Activated naive CD4-positive, alpha-beta T cell (primary cell): ENCODE measurements at places on chromosomes 1 and 21.

DNA sequence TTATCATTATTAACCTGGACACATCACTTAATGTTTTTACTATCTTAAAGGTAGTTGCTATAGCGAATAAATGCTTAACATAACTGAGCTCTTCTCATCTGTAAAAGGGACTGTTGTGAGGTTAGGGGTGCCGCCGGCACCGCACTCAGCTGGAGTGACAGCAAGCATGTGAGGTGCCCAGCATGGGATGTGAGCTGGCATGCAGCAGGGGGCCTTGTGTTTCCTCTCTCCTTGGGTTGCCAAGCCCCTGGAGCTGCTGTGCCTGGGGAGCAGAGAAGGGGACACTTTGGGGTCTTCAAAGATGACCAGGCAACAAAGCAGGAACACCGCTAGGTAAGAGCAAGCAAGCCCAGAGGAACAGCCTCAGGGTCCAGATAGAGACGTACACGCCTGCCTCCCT is 2.1 kb upstream of the ZC3H12A start:
- no peak for DNase-seq

- DNase-seq = no peak
These were observed 898.3 kb upstream of the B3GALT2 start for GRCh38 chr1:194084755-194085154.

DNA sequence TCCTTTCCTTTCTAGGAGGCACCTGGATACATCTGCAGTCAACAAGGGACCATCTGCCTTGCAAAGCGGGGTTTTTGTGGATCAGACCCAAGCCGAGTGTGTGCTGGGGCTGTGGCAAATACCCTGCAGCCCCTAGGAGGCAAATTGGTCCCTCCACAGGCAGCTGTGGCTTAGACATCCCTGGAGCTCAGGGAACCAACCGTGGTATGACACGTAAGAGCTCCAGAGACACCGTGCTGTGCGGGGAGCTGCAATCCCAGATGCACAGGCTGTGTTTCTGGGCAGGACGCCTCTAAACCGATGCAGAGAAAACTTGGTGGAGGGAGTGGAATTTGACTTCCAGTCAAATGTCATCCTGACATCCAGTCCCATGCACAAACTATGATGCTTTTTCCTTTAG is 141.5 kb downstream of the KAZN start:
- no peak for DNase-seq

DNA sequence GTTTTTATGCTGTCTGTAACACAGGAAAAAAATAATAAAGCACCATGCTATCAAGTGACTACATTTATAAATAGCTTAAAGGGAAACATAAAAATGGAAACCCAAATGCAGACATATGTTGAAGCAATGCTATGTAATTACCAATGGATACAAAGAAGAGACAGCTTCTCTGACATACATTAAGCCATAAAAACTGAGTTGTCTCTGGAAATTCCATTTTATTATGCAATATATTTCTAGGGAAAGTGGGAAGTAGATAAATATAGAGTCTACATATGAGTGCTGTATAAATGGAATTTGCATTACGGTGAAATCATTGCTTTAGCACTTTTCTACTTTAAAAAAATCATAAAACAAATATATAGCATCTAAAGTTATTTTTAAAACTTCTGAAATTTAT is 135.2 kb upstream of the COL11A1 start:
- no peak for DNase-seq

DNA sequence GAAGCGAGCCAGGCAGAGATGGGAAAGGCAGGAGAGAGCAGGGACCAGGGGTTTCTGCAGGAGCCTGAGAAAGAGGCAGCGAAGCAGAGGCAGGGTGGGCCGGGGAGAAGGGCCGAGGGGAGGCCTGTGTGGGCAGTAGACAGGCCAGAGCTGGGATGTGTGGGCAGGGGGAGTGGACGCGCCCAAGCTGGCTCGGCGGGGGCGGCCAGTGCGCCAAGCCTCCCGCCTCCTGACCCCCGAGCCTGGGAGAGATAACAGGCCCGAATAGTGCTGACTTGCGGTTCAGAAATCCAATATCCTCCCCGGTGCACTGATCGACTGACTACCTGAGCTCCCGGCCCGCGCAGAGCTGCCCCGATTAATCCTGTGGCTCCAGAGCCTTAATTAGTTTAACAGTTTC is 41.9 kb downstream of the AHDC1 start:
- no peak for DNase-seq

GRCh38 chr1:88655685-88656299 is 28.3 kb upstream of the PKN2 start:
- DNase-seq = no peak

DNA sequence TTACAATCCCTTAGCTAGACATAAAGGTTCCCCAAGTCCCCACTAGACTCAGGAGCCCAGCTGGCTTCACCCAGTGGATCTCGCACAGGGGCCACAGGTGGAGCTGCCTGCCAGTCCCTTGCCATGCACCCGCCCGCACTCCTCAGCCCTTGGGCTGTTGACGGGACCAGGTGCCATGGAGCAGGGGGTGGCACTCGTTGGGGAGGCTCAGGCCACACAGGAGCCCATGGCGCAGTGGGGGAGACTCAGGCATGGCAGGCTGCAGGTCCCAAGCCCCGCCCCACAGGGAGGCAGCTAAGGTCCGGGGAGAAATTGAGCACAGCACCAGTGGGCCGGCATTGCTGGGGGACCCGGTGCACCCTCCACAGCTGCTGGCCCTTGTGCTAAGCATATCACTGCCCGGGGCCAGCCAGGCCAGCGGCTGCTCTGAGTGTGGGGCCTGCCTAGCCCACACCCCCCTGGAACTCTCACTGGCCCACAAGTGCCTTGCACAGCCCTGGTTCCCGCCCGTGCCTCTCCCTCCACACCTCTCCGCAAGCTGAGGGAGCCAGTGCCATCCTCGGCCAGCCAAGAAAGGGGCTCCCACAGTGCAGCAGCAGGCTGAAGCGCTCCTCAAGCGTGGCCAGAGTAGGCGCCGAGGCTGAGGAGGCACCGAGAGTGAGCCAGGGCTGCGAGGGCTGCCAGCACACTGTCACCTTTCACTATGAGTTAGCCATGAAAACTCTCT is 117.8 kb downstream of the LIPI start:
- DNase-seq = no peak

DNA sequence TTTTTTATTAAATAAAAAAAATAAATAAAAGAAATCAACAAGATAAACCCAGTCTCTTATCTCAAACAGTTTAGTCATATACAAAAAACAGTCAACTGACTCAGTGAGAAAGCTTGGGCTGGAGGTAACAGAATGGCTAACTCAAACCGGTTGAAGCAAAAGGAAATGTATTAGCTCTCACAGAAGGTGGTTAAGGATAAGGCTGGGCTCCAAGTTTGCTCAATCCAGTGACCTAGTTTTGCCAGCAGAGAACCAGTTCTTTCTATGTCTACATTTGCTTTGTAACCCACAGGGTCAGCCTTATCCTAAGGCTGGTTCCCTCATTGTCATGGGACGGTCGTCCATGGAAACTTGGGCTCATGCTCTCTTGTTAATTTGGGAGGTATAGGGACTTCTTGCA is 144.5 kb upstream of the L1TD1 start:
- no peak for DNase-seq

- no peak for DNase-seq
These were observed 29.3 kb upstream of the MAN1C1 start for GRCh38 chr1:25587290-25587689.

DNA sequence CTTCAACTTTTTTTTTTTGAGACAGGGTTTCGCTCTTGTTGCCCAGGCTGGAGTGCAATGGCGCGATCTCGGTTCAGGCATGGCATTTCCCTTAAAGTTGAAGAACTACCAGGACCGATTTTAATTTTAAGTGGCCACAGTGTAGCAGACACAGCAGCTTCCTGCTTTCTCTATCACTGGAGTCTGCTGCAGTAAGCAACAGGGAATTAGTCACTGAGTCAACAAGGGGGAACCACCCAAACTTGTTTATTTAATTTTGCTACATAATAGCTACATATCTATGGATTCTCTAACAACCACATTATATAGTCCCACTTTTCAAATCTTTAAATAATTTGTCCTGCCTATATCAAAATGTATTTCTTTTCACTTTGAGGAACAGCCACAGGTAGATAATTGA is 12.5 kb upstream of the TNNI3K start:
- DNase-seq = no peak

- no peak for DNase-seq
These were observed 131.6 kb downstream of the TGFBR3 start for GRCh38 chr1:91754348-91754747.

DNA sequence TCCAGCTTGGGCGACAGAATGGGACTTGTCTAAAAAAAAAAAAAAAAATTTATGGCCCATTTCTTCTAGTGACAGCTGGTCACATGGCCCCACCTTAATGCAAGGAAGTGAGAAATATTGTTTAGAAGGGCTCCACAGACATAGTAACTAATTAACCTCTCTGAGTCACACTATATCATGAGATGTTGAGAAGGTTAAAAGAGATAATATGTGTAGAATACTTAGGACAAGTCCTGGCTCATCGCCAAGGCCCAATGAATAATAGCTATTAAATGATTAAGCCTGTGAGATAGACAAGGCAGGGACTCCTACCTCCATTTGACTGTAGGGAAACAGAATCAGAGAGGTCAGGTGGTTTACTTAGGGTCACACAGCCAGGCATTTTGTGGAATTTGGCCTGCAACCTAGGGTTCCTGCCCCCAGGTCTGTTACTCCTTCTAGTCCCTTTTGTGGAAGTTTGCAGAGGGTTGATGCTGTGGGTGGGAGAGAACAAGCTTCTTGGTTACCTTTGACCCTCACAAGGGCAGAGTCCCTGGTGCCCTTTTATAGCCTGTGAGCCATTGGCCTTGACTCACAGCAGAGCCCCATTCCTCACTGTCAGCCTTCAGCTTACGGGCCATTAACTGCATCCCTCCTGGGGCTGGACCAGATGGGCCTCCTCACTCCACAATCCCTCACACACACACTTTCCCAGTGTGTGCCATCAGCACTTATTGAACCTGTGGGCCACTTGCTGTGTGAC is 48.5 kb downstream of the OPRD1 start:
- no peak for DNase-seq

- no peak for DNase-seq
These were observed 891.5 kb upstream of the ADGRL2 start for GRCh38 chr1:80909172-80909784.

DNA sequence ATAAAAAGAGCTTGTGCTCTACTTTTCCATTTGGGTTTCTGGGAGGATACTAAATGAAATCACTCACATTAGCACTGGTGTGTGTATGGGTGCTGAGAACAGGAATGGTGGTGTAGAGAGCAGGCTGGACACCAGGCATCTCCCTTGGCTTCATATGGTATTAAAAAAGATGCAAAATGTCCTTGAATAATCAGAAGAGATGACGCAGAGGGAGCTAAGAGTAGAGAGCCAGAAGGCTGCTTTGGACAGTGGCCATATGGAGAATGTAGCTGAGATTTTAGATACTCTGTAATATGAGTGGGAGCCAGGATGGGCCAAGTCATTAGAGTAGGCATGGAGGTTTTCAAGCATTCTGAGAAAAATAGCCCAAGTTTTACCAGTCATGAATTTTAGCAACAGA is 112.3 kb upstream of the ZRANB2 start:
- no peak for DNase-seq

DNA sequence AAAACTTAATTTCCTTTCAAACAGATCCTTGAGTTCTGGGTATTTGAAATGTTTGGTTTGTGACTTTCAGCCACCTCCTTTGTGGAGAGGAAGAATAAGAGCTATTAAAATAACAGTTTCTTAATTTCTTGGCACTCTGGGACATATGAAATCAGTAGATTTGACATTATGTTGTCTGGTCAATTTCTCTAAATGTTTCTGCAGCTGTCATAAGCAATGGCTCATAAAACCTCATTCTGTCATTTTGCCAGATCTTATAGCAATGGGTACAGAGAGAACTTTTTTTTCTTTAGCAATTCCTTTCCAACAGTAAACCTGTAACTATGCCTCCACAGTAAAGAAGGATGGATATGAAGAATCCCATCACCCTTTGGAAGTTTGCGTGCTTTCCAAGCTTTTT is 52.6 kb downstream of the LAMC1 start:
- DNase-seq = no peak

GRCh38 chr1:185670187-185670627 is 64.0 kb upstream of the HMCN1 start:
- peak; percentile 46 for DNase-seq

- DNase-seq = no peak
These were observed 15.3 kb downstream of the SLC16A4 start for GRCh38 chr1:110375490-110375889.

DNA sequence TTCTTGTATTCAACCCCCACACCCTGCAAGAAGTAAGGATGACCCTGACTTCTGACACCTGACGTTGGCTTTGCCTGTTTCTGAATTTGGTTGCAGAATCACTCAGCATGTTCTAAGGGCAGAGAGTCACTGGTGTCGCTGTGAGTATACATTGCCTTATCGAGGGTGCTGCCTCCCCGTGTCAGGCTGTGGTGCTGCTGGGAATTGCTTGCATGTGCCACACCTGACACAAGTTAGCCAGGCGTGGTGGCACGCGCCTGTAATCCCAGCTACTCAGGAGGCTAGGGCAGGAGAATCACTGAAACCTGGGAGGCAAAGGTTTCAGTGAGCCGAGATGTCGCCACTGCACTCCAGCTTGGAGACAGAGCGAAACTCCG is 45.9 kb downstream of the WDR4 start:
- DNase-seq = no peak

GRCh38 chr1:78691995-78692747 is 42.5 kb downstream of the IFI44 start:
- DNase-seq = no peak

DNA sequence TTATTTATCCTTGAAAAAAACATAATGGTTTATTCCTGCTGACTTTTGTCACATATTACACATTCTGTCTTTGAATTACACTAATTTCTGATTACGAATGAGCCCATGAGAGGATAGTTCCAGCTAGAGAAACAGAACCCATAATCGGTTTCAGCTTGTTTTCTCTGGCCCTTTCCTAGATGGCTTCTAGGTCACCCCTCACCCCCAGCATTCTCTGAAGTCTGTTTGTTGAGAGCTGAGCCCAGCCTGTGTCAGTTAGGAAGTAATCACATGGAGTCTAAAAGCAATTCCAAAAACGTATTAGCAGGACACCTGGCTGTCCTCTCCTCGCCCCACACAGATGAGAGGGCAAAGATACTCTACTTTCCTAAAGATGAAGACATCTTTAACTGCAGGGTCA is 48.9 kb downstream of the KIAA1614 start:
- no peak for DNase-seq

- DNase-seq = no peak
These were observed 830 bp downstream of the INPP5B start for GRCh38 chr1:37945743-37946702.

DNA sequence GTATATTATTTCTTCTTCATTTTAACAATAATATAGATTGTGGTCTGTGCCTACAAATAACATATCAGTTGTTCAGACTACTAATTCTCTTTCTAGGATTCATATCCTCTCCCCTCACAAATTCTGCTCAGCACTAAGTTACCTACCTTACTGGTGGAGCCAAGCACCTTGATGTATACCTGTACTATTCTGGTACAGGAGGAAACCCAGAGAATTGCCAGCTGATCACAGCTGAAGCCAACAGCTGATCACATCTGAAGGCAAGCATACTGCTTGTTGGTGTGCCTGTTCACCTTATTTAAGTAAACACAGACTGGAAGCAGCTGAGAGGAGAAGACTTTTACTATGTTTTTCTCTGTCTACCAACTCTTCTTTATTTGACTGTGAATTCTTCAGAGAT is 101.8 kb downstream of the PBX1 start:
- DNase-seq = no peak

GRCh38 chr1:8965121-8965820 is 19.6 kb downstream of the CA6 start:
- DNase-seq = no peak
